Stimulated activated CD8-positive, alpha-beta memory T cell treated with anti-CD3 and anti-CD28 coated beads, Interleukin-15, amount 100 ng/mL, for 4 hours (primary cell): ENCODE measurements at places on chromosomes 13 and 19.

- no peak for DNase-seq
These were observed 9.9 kb downstream of the ZNF112 start for GRCh38 chr19:44346556-44346955.

DNA sequence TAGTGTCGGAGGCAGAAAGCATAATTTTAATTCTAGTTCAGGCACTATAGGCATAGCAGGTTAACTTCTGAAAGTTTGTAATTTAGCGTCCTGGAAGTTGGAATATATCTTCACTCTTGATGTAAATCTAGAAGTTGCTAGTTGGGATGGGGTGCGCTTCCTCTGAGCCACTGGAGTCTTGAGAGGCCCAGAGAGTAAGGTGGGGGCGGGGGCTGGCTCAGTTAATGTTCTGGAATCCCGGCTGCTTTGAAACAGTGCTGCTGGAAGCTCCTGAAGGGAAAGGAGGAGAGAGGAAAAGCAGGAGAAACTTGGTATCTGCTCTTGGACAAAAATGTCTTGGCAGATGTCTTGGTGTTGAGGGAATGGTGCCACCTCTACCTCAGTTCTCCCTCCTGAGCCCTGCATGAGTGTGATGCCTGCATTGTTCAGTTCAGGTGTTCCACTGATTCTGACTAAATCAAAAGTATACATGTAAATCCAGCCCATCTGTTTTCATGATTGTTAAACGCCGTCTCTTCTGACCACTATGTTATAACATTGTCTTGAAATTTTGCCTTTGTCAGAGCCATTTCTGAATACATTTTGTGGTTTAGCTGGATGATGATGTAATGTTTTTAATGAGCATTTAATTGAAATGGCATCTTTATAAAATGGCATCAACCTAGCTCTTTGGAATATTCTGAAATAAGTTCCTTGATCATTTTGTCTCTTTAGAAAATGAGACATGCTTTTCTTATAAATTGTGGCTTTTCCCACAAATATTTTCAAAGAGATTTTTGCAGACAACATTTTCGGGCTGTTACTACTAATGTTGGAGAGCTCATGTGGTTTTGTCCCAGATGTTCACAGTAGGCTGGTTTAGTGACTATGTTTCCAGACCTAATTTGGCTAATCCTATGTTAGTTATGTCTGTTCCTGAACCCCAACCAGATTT, 202.7 kb downstream of the SHISA2 start:
- no peak for DNase-seq

DNA sequence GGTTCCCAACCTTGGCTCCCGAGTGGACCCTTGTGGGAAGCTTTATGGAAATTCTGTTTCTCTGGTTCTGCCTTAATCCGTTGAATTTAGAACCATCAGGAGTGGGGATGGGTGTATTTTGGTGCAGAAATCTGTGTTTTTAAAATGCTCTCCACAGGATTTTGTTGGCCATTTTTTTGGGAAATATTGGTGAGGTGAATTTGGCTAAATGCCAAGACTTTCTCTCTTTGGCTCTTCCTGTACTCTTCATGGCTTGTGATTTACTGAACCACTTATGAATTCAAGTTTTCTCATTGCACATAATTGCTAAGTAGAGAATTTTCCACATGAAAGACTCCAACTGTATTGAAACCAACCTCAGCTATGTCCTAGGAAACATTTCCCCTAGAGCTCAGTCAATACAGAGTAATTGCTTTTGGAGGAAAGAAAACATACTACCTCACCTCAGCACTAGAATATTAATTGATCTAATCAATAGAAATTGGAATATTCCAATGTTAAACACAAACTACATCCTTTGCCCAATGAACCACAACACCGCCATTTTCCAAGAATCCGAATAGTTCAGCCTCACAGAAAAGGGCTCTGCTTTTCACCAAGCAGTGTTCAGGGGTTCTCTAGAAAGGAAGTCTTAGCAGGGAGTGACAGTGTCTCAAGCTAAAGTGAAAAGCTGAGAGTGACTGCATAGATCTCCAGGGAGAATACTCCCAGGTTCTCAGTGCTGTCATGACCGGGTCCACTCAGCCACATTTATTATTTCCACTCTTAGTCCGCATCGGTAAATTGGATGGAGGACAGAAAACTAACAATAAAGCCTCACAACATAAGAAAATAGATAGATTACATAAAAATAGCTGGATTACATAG, 60.3 kb downstream of the ERCC5 start:
- no peak for DNase-seq

DNA sequence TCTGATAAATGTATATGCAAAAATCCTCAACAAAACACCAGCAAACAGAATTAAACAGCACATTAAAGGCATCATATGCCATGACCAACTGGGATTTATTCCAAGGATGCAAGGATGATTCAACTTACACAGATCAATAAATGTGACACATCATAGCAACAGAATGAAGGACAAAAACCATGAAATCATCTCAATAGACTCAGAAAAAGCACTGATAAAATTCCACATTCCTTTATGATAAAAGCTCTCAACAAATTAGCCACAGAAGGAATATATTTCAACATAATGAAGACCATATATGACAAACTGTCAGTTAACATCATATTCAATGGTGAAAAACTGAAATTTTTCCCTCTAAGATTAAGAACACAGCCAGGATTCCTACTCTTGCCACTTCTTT, 691.6 kb downstream of the DIAPH3 start:
- DNase-seq, result no peak

DNA sequence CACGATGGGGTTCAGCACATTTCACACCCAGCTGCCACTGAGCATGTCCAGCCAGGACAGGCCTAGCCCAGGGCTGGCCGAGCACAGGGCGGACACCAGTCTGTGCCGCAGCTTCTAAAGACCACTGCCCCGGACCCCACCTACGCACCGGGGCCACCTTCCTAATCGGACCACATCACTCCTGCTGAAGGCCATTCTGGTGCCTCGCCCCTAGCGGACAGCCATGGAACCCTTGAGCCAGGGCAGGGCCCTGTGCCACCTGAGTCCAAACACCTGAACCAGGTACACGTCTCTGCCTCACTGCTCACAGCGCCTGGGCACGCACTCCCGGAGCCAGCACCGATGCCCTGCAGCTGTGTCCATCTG, 8.4 kb upstream of the C13orf46 start:
- no peak for DNase-seq
